ENCODE measurements at places on chromosomes 6 and 20.

- no peak for DNase-seq
Observed at GRCh38 chr6:163531122-163531521, 116.6 kb downstream of the QKI start.

- DNase-seq: no peak
Observed at GRCh38 chr6:29830409-29830808, 2.8 kb downstream of the HLA-G start.

GRCh38 chr6:22826961-22827360 is 257.6 kb downstream of the HDGFL1 start:
- no peak for DNase-seq

DNA sequence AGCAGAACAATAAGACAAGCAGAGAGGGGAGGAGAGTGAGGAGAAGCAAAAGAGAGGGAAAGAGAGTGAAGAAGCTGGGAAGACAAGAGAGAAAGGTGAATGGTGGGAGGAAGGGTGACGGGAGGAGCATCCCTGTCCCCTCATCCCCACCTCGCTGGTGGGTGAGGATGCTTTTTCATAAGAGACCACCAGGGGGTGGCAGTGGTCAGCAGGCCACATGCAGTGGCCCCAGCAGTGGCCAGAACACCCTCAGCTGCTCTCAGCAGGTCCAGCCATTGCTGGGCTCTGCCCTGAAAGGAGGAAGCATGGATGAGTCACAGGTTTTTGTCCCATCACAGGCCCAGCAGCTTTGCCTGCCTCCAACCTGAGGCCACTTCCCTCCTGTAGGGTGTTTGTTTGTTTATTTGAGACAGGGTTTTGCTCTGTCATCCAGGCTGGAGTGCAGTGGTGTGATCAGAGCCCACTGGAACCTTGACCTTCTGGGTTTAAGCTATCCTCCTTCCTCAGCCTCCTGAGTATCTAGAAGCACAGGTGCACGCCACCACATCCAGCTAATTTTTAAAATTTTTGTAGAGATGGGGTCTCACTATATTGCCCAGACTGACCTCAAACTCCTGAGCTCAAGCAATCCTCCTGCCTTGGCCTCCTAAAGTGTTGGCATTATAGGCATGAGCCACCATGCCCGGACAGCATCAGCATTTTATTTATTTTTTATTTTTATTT is 24.0 kb downstream of the FGD2 start:
- peak; percentile 88 for DNase-seq

- DNase-seq: no peak
Observed at GRCh38 chr6:169869301-169869700, 117.9 kb downstream of the ERMARD start.

- DNase-seq: no peak
Observed at GRCh38 chr6:100235631-100236030, 229.1 kb downstream of the SIM1 start.

- no peak for DNase-seq
Observed at GRCh38 chr6:27863962-27864905, 48.0 kb downstream of the OR2B2 start.

- no peak for DNase-seq
Observed at GRCh38 chr6:43524483-43524961, 7.6 kb downstream of the POLR1C start.

DNA sequence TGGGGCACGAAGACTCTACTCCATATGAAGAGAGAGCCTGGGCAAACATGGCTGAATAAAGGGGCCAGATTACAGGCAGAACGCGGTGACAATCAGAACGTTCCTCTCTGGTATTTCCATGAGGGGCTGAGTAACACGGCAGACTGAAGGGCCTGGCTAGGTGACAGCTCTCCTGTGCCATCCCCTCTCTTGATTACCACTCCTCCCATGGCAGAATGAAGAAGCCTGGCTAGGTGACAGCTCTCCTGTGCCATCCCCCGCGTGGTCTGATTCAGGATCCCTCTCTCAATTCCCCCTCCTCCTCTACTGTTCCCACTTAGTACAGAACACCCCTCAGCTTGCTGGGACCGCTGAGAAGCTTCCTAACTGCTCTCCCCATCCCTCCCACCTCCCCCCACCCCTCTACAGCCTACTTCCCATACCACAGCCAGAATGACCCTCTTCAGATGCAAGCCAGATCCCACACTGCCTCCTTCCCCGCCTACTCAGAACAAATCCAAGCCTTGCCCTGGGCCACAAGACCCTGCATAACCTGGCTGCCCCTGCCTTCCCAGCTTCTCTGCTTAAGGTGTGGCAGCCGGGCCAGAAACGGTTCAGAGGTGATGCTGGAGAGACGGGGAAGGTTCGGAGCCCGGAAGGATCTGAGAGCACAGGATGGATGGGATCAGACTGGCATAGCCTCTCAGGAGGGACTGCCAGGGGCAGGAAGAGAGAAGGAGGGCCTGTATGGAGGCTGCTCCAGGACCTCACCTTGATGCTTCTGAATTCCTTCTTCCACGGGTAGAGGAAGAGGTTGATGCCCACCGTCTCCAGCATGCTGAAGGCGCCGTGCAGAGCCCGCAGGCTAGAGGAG is 7.7 kb downstream of the SPATA2 start:
- no peak for DNase-seq

GRCh38 chr20:35611482-35611881 is 4.1 kb upstream of the SPAG4 start:
- no peak for DNase-seq

- no peak for DNase-seq
Observed at GRCh38 chr6:83978324-83978734, 55.2 kb upstream of the MRAP2 start.

DNA sequence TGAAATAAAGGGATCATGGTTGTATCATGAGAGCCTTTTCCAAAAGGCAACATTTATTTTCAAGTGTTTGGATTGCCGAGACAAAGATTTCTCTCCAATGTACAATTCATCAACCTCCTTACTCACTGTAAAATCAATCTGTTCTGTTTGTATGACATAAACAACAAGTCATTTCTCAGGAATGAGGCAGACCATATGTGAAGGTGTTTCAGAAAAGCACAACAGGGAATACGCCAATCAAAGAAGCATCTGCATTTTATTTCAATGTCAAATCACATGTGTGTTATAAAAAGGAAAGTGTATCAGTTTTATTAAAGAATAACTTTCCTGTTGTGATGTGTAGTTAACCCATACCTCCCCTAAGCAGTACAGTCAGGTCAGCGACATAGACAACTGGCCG is 653.7 kb downstream of the TFAP2A start:
- DNase-seq: no peak

DNA sequence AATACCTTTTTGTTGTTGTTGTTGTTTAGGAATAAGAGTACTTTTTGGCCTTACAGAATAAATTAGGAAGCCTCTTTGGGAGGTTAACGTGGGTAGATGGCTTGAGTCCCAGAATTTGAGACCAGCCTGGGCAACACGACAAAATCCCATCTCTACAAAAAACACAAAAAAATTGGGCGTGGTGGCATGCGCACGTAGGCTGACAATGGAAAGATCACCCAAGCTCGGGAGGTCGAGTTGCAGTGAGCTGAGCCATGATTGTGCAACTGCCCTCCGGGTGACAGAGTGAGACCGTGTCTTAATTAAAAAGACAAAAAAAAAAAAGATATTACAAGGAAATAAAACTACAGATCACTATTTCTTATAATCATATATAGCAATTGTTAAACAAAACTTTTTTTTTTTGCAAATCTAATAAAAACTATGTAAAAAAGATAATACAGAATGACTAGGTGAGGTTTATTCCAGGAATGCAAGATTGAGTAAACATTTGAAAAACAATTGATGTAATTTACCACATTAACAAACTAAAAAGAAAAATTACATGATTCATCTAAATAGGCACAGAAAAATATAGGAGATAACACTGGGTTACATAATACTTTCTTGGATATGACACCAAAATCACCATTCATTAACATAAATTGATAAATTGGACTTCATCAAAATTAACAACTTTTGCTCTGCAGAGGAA is 43.6 kb upstream of the ASCC3 start:
- no peak for DNase-seq

DNA sequence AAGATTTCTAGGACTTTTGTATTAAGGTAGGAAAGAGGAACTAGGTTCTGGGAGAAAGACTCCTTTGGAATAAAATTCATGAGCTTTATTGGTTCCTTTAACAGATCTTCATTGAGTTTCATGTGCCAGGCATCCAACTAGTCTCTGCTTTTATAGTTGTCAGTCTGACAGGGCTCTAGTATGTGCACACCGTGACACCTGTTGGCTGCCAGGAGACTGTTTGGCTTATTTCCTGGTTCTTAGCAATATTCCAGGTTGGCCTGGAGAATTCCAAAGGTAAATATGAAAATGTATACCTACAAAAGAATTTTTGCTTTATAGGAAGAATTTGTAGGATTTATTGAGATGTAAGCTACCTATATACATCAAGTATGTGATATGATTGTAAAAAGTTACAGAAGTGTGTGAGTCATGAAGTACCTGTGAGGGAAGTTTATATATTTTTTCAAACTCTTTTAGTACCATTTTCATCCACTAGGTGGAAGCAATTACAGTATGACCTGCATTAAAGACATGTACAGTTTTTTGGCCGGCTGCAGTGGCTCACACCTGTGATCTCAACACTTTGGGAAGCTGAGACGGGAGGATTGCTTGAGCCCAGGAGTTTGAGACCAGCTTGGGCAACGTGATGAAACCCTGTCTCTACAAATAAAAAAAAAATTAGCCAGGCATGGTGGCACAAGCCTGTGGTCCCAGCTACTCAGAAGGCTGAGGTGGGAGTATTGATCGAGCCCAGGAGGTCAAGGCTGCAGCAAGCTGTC is 35.2 kb downstream of the NDUFAF5 start:
- peak; percentile 40 for DNase-seq

GRCh38 chr6:129766959-129767728 is 57.2 kb upstream of the ARHGAP18 start:
- peak; percentile 37 for DNase-seq

DNA sequence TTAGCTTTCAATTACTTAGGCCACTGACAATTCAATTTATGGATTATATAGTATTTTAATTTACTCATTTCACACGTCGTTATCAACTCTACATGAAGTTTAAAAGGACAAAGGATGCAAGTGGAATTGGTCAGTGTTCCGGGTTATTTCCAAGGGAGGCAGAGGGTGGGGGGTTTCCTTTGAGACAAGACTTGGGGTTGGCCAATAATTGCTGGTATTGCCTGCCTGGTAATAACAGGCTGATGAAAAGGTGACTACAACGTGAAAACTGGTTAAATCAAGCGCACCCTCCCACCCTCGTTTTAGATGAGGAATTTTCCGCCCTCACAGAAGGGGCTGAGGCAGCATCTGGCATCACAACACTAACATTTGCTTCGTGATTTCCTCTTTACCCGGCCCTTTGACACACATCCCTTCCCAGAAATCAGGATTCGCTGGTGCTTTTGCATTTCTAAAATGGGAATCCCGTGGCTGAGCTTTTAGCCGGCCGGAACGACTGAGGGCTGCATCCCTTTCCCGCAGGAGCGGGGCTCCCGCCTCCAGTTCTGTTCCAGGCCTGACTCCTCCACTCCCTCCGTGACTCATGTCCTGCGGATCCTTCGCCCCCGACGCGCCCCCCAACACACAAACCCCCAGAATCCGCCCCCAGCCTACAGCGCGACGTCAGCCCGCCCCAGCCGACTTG is 999 bp upstream of the PIM1 start:
- peak; percentile 81 for DNase-seq
